ENCODE measurements at places on chromosomes 12 and 14. TPM values are rescaled to one million over a fixed set of nuclear protein-coding genes. Genes with fewer than 3 reads are reported as not detected.

GRCh38 chr14:21771671-21772070 lies 98.1 kb upstream of the OR4E1 start:
- no peak for DNase-seq

- DNase-seq, result no peak
These were observed 14.1 kb downstream of the ITGA7 start for GRCh38 chr12:55693323-55694187.

GARIN6 gene
- total RNA-seq, result not detected

GRCh38 chr12:130973109-130973508 lies 19.4 kb downstream of the ADGRD1 start:
- DNase-seq, result no peak

DNA sequence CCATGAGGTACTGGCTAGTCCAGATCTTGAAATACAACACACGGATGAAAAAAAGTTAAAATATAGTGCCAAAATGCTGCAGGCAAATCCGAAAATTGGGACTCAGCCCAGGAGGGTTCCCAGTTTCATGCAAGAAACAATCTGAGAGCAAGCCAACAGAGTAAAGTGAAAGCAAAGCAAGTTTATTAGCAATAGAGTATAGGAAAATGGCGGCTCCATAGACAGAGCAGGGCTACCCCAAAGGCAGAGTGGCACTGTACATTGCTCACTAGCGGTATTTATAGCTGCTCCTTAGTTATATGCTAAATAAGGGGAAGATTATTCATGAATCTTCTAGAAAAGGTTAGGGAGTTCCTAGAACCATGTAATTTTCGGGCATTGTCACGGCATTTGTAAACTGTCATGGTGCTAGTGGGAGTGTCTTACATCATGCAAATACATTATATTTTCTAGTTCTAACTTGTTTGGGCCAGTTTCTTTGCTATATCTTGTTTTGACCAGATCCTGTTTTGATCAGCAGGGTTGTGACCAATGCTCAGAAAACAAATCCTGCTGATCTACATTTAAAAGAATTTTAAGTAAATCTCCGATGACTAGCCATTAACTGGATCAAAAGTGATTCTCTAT lies 29.1 kb downstream of the RECQL start:
- no peak for DNase-seq

GRCh38 chr12:123149501-123150274 lies 1.2 kb downstream of the PITPNM2 start:
- no peak for DNase-seq

GRCh38 chr14:90332271-90332584 lies 487 bp upstream of the NRDE2 start:
- DNase-seq, result no peak

- DNase-seq, result no peak
These were observed 111.2 kb downstream of the ITPR2 start for GRCh38 chr12:26721800-26722199.

NID2 gene
- 96.3 TPM for total RNA-seq

GRCh38 chr14:105447651-105448640 lies 26.7 kb upstream of the CRIP2 start:
- DNase-seq, result peak; percentile 63

DNA sequence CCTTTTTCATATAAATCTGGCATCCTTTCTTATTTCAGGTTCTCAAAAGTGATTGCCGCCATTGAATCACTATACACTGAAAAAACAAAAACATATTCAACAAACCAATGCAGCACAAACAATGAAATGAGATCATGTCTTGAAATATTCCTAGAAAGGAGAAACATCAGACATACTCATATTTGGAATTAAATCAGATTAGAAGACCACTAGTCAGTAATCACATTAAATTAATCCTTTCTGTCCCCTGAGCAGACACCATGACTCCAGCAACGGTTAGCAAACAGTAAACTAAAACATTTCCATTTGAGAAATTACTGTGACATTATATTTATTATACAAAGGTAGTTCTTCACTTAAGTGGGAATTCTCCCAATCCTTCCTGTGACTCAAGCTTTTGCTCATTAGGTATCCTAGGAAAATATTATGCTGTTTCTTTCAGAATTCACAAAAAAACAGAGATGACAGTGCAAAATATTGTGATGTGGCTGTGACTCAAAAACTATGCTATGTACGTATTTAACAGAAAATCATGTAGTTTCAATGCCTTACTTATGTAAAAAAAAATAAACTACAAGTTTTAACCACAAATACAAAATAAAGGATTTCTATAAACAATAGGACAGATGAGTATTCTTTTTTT lies 29.7 kb downstream of the CPNE8 start:
- DNase-seq, result no peak

DNA sequence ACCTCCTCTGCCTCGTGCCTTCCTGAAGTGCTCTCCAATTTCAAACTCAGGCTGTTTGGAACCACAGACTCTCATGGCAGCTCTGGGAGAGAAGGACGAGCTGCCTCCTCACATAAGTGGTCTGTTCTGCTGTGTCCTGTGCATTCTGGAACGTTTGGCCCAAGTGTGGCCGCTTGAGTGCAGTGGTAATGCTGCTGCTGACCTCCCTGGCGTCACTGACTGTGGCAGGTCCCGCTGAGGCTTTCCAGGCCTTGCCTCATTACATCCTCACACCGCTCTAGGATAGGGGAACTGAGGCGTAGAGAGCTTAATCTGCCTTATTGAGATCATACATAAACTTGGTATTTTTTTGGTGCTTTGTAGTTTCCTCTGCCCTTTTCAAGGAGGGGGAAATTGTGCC lies 14.2 kb downstream of the CCDC92 start:
- DNase-seq, result no peak

DNA sequence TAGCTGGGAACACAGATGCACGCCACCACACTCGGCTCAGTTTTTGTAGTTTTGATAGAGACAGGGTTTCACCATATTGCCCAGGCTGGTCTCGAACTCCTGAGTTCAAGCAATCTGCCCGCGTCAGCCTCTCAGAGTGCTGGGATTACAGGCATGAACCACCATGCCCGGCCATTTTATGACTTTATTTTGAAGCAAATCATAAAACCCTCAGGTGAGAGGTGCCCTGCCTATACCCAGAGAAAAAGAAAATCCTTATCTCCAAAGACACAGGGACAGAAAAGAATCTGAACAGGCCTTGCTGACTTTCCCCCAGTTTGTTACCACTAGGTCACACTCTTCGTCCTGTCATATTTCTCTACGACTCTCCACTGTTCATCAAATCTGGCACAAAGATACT lies 48.8 kb downstream of the DAO start:
- DNase-seq, result no peak

GRCh38 chr14:44914849-44915248 lies 46.9 kb downstream of the KLHL28 start:
- peak; percentile 76 for DNase-seq

- DNase-seq, result peak; percentile 86
These were observed 37.3 kb downstream of the PTGER2 start for GRCh38 chr14:52351233-52352060.

DNA sequence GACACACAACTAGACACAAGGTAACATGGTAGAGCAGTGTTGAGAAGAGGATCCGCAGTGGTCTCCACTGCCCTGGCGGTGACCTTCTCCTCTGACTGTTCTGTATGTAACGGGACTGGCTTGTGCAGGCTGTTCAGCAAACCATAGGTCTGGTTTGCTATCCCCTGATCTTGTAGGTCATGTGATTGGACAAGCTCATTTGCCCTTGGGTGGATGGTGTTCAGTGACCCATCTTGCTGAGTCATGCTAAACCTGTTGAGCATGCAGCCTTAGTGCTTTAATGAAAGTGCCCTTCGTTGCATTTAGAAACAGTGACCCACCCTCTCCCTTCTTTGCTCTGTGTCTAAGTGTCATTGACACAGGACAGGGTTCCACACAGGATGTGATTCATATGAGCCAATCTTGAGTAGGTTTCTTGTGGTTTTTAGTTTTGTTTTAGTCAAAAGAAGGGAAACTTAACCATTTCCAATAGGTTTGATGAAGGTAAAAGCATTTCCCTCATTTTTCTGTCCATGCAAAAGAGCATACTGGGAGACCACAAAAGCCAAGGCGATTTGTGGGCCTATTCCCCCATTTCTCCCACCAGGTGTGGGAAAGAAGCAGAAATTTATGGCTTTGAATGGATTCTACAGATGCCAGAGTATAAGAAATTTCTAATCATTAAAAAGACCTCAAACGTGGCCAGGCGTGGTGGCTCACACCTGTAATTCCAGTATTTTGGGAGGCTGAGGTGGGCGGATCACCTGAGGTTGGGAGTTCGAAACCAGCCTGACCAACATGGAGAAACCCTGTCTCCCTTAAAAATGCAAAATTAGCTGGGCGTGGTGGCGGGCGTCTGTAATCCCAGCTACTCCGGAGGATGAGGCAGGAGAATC lies 32.6 kb upstream of the HIF1A start:
- DNase-seq, result peak; percentile 33

PTPRQ gene
- 0.71 TPM for total RNA-seq

ADAM20 gene
- 0.80 TPM for total RNA-seq

SYNDIG1L gene
- 0.04 TPM for total RNA-seq

DLGAP5 gene
- total RNA-seq, result 12.4 TPM

OTUB2 gene
- 0.93 TPM for total RNA-seq

CELA1 gene
- total RNA-seq, result not detected

G2E3 gene
- total RNA-seq, result 21.3 TPM

- no peak for DNase-seq
These were observed 80.9 kb downstream of the PTPRB start for GRCh38 chr12:70556179-70556869.

- DNase-seq, result no peak
These were observed 16.5 kb downstream of the VASH1 start for GRCh38 chr14:76777721-76778120.

ADAMTS20 gene
- total RNA-seq, result 0.09 TPM

DNAJC22 gene
- 0.04 TPM for total RNA-seq

Measured in muscle of leg (tissue), 16 donors.